ENCODE measurements at places on chromosomes 6 and 20.

- no peak for DNase-seq
Measured at GRCh38 chr20:31862157-31862470, 8.2 kb downstream of the DUSP15 start.

GRCh38 chr6:142026471-142026870 is 106.3 kb upstream of the GJE1 start:
- no peak for DNase-seq

- DNase-seq: no peak
Measured at GRCh38 chr6:126701676-126702560, 362.0 kb downstream of the CENPW start.

- DNase-seq: no peak
Measured at GRCh38 chr6:143123081-143123480, 62.4 kb downstream of the AIG1 start.

- DNase-seq: peak; percentile 77
Measured at GRCh38 chr6:34657307-34657978, 39.1 kb downstream of the ILRUN start.

DNA sequence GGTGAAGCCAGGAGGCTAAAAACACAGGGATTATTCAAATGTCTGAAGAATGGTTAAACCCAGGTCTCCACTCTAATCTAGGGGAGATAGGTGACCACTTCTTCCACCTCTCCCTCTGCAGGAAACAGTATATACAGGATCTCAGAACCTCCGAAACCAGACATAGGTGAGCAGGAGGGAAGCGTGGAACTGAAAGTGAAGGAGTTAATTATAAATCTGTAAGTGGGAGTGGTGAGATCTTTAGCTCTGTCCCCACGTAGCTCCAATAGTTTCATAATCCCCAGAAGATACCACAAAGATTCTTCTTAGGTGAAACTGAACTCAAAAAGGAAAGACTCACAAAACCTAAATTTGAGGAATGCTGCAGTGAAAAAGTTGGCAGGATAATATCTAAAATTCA is 76.8 kb downstream of the THEMIS start:
- no peak for DNase-seq

DNA sequence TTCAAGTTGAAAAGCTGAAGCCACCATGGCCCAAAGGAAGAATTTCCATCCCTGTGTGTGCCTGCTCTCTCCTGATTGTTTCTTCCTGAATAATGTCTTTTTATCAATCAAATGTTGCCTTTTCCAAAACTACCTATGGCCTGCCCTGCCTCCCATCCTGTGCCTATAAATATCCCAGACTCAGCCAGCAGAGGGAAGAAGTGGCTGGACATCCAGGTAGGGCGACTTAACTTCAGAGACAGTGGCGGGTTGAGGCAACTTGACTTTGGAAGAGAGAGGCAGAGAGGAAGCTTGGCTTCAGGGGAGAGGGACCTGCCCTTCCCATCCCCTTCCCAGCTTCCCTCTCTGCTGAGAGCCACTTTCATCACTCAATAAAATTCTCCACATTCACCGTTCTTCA is 133.0 kb downstream of the LCA5 start:
- DNase-seq: no peak

All from COLO829 (cell line).